ENCODE measurements at places on chromosomes 2 and 18.

- no peak for DNase-seq
Measured at GRCh38 chr18:2532797-2533196, 38.5 kb downstream of the METTL4 start.

DNA sequence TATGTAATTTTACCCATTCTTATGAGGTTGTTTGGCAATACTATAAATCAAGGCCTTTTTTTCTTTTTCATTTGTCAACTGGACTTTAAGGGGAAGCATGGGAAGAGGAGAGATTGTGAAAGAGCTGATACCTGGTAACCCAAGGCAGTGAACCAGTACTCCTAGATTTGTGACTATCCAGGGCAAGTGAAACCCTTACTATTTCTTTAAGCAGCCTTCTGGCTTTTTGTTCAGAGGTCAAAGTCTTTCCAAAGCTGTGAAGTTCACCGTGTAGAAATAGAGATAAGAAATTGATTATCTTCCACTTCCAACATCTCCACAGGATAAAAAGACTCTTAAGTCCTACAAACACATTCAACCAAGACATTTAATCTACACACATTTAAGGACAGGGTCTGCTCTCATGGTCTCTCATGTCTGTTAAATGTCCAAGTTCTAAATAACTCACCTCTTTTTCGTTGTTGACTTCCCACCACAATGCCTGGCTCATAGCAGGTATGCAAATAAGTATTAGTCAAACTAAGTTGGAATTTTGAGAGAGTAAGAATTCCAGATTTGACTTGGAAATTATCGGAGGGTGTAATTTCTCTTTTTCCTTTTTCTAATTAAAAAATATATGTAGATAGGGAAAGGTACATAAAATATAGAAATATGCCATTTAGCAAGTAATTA, 485.8 kb downstream of the STK39 start:
- no peak for DNase-seq

DNA sequence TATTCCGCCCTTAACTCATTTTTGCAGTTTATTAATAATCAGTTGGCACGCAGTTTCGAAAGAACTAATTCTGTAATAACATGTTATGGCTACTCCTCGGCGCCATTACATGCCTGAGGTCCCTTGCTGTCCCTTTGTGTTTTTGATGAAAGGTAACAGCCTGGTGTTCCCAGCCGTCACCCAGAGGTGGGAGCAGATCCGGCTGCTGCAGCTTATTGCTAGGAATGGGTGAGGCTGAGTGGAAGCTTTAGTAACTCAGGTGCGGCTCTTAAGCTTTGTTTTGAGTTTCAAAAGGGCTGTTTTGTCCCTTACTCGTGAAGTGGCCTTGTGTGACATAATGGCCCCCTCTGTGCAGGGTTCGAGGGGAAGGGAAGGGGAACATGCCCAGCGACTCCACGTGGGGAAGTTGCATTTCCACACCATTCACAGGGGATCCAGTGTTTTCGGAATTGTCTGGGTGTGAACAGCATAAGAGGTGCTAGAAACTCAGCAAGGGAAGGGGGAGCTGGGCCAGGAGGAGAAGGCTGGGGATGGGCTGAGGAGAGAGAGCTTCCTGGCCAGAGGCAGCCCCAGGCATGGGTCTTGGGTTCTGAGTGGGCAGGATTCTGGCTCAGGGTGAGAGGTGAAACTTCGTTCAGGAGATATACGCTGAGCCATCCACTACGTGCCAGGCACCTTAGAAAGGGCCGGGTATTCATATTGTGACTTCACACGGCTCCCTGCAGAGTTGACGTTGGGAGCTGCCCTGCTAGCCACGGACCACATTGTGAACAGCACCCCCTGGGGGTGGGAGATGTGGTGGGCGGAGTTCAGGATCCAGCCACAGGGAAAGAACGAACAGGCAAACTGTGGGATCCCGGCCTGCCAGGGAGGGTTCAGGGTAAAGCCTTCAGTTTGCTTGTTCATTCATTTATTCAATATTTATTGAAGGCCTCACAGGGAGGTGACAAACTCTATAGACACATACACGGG, 84.4 kb downstream of the TGOLN2 start:
- DNase-seq, result peak; percentile 9

DNA sequence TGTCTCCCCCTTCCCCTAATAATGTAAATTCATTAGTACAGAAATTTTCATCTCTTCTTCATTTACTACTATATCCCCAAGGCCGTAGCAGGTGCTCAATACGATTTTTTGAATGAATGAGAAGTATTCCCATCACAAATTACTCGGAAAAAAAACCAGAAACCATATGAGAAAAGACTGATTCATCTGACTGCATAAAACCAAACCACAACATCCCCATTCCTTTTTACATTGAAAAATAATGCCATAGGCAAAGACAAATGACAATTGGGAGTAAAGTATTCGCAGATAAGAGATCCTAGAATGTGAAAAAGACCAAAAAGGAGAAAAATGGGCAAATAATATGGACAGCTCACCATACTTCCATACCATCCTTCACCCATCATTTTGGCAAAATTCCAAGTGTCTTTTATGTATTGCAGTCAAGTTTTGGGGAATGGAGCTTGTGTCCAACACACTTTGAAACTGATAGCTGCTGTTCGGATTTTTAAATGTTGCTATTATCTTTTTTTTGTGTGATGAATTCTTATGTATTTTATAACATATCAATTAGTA, 1.5 kb downstream of the ZC3H8 start:
- no peak for DNase-seq

DNA sequence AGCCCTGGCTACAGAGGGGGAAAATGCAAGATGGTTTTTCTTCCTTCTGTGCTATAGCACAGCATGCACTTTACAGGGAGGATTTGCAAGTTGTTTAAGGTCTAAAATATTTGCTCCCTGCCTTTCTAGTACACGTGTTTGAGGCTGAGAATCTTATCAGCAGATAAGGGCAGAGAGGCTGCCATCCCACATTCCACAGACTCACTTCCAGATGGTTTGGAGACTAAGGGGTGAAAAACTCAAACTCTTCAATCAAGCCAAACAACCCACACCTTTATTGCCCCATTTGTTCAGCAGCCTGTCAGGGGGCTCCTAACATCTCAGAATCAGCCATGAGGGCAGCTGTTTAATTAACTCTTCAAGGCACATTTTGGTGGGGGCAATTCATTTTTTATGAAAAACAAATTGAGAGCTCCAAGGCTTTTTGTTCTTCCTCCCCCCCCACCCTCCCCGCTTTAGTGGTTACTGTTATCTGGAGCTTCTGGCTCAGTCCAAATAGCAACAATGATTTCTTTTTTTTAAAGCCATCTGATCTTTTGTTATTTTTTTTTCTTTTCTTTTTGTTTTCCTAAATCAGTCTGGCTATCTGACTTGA, 242.6 kb upstream of the NT5C1B start:
- DNase-seq, result no peak

DNA sequence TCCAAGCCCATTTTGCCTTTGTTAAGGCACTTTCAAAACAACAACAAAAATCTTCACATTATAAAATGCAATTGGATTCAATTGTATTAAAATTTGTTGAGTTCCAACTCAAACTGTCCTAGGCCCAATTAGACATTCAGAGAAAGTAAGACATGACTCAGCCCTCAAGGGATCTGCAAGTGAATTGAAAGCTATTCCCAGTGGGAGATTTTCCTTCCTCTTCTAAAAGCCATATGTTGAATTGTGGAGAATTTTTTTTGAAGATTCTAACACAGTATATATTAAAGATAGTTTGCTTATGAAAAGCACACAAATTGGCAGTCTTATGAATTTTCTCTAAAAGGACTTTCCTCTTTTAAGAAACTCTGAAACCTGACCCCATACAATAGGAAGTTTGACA, 268.0 kb upstream of the PARD3B start:
- DNase-seq, result no peak

DNA sequence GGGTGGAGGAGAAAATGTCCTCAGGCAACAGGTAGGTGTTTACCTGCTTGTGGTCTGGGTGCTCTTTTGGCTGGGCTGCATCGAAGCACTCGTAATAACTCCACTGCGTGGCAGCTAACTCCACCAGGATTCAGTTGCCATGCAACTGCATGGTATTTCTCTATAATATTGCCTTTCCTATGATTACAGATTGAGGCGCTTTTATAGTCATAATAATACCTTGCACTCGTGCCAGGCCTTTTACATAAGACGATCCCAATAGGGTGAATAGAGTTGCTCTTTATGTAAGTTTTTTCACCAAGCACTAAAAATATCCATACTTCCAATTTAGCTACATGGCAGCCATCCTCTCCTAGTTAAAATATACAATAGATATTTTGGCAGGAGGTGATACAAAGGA, 19.7 kb upstream of the NYAP2 start:
- no peak for DNase-seq

DNA sequence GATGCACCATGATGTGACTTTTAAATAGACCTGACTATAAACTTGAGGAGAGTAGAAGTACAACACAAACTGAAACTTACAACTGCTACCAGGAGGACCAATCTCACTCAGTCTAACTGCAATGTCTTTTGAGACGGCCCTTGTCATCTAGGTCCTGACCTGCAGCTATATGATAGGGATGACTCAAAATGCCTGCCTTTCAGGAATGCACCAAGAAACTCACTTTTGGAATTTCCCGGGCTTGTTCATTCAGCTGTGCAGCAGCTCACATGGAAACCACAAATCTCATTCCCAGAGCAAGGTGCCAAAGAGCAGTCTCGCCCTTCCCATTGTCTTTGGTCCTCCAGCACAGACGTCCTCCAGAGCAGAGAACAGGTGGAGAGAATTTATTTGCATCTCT, 113.7 kb downstream of the SPOPL start:
- DNase-seq, result no peak

DNA sequence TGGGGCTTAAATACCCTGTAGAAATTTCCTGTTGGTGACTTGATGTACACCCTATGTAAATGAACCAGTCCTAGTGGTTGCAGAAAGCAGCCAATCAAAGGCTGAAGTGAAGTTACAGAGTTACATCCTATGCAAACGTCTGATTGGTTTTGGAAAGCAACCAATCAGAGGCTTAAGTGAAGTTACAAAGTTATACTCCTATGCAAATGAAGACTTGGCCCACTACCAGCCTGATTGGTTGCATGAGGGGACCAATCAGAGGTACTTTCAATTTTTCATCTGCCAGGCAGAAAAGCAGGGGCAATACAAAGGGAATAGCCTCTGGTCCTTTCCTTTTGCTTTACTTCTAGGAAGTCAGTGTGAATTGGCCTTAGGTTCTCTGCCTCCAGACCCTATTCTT, 13.6 kb upstream of the ZNF397 start:
- no peak for DNase-seq

DNA sequence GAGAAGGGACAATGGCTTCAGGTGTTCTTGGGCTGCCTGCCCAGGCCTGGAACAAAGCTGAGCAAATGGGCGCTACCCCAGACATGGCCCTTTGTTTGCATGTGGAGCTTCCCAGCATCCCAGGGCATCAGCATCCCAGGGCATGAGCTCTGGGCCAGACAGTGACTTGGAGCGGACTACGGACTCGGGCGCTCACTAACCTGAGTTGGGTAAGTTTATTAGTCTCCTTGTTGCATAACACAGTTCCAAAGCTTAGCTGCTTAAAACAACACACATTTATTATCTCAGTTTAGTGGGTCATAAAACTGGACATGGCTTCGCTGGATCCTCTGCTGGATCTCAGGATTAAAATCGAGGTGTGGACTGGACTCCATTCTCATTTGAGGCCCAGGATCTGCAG, 35.8 kb downstream of the MC2R start:
- no peak for DNase-seq

DNA sequence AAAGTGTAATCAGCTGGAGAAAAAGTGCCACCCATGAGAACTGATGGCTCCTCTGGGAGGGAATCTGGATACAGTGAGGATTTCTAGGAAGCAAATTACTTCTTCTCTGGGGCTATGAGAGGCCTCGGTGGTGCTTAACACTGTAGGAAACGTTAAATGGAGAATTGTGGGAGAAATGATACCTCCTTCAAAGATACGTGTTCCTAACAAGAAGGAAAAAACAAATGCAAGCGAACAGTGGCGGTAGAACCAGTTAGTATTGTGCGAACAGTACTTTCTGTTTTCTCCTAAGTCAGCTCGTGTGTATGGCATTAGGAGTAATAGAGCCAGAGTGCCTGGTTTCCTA, 587 bp upstream of the MTIF2 start:
- DNase-seq, result no peak

DNA sequence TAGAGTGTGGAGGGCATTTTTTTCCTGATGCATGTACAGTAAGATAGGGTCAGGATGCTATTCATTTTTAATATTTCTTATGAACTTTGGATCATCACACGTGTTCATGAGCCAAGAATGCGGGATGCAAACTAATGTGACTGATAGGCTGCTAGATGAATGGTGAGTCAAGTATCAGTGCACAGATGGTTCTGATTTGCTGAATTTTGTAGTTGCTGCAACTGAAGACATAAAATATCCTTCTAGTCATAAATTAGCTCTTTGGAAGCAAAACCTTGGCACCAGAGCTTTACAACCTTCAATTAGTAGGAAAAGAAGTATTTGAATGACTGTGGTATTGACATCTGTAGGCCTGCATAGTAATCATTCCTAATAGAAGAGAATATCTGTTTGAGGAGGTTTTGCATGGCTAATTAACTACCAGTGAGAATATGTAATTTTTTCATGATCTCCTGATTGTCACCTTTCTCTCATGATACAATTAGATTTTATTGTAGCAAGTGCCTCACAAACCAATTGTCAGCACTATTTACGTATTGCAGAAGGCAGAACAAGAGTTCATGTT, 94.0 kb downstream of the VRK2 start:
- no peak for DNase-seq

DNA sequence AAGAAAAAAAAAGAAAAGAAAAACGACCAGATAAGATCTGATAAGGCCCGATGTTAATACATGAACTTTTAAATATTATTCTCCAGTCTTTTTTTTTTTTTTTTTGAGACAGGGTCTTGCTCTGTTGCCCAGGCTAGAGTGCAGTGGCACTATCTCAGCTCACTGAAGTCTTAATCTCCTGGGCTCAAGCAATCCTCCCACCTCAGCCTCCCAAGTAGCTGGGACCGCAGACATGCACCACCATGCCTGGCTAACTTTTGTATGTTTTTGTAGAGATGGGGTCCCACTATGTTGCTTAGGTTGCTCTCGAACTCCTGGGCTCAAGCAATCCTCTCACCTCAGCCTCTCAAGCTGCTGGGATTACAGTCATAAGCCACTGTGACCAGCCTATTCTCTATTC, 1.6 kb downstream of the ABCG5 start:
- DNase-seq, result no peak

DNA sequence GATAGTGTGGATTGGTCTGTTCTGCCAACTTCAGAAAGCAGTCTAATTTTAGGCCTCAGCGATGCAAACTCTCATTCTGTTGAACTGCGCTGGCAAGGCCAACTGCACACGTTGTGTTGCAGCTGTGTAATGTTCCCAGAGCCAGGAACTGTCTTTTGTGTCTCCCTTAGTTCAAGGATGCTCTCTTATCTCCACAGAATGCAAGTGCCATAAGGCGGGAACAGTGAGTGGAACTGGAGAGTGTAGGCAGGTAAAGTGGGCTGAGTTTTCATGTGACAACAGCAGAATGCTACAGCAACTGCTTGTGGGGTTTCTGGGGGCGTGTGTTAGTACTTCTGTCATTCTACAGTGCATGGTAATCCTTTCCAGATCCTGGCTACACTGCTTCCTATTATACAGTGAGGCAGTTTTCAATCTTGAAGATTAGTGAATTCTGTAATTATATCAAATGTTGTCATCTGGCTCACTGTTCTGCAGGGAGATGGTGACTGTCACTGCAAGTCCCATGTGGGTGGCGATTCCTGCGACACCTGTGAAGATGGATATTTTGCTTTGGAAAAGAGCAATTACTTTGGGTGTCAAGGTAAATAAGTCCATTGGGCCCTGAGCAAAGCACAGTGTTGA, 125.8 kb downstream of the LAMA3 start:
- DNase-seq, result no peak

GRCh38 chr2:216696751-216697560, 1.6 kb upstream of the IGFBP5 start:
- DNase-seq, result no peak
